ENCODE measurements at places on chromosomes 3 and 15. TPM values are rescaled to one million over a fixed set of nuclear protein-coding genes. Genes with fewer than 3 reads are reported as not detected.

DNA sequence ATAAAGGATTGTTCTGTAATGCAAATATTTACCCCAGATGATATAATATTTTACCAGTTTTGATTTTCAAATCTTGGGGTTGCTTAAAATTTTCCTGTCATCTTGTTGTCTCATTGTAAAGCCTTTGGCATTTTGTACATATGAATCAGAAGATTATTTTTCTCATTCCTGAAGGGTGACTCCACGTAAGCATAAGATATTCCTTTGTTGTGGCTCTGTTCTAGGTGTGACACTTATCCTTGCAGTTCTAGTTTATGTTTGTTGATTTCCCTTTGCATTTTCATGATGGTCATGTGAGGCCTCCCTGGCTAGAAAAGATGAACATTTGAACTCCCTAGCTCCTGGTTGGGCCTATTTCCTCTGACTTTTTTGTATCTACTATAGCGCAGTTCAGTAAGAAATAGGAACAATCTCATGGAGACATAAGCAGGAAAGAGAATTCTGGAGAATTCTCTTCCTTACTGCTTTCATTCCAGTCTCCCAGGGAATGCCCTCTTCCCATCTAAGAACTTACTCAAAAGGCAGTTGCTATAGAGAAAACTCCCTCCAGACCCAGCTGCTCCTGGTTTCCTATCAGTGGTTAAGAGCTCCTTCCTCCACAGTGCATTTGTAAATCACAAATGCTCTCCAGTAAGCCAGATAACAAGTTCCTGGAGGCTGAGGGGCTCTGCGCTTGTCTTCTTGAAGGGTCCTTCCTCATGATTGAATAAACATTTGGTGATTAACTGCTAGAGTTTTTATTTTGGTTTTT, 124.7 kb downstream of the WNT5A start:
- no peak overlapping the region for H3K4me3 ChIP-seq
- H3K27me3 ChIP-seq = no peaks in the 10 kb centered on the region
- no peaks in the 10 kb centered on the region for H3K36me3 ChIP-seq

DNA sequence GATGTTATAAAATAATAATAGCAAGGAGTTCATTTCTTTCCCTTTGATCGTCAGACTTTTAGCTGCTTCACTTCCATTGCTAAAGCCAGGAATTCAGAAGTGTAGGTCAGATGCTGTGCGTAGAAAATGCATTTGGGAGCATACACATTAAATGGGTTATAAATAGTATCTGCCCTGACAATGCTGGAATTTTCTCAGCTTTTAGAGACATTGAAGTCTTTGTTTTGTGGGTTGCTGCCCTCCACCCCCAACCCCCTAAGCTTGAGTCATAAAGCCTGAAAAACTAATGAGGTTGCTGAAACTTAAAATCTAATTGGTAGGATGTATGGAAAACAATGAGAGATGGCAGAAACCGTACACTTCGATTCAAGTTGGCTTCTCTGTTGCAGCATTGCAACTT, 81.9 kb downstream of the MITF start:
- H3K27ac ChIP-seq = no peak overlapping the region
- H3K36me3 ChIP-seq = no peaks in the 10 kb centered on the region
- no peak overlapping the region for H3K4me3 ChIP-seq
- H3K27me3 ChIP-seq = no peaks in the 10 kb centered on the region
- peaks cover 69% of the 10 kb centered on the region for H3K4me1 ChIP-seq
- no peak for DNase-seq

DNA sequence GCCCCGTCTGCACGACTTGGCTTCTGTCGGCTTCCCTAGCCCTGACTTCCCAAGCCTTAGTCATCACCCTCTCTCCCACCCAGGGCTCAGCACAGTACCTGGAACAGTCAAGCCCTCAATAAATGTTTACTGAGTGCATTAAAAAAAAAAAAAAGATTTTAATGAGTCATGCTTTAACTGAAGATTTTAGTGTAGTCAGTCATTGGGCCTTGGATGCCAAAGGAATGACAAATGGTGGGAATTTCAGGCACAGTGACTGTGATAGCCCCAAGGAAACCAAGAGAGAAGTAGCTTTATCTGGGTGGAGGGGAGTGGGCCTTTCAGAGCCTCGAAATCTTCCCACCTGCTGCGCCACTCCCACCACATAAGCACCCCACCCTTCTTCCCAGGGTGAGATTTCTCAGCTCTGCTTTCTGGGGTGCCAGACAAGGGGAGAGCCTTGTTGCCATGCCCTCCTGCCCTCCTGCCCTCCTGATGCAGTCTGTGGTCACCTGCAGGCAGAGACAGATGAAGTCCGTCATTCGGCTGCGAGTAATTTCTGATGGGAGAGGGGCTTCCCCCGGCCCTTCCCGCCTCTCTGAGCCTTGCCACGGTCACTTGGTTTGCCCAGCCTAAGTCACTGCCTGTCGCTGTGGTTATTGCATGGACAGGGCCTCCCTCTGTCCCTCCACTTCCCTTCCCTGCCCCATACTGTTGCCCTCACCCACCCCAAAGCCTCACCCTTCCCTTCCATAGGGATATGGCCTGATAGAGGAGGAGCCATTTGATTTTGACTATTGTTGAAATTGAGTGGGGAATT, 41.8 kb downstream of the SMAD3 start:
- DNase-seq = no peak
- peaks cover 80% of the 10 kb centered on the region for H3K4me1 ChIP-seq
- H3K36me3 ChIP-seq = no peaks in the 10 kb centered on the region
- no peaks in the 10 kb centered on the region for H3K27me3 ChIP-seq

The LNP1 gene
- total RNA-seq = 3.0 TPM

The TMF1 gene
- 35.7 TPM for total RNA-seq

The CLDN16 gene
- not detected for total RNA-seq

- no peaks in the 10 kb centered on the region for H3K4me1 ChIP-seq
- no peak for DNase-seq
- H3K27me3 ChIP-seq = no peaks in the 10 kb centered on the region
- no peaks in the 10 kb centered on the region for H3K36me3 ChIP-seq
Measured at GRCh38 chr15:81491414-81492096, 117.5 kb upstream of the TMC3 start.

GRCh38 chr3:172279974-172280373, 168.3 kb downstream of the GHSR start:
- no peak overlapping the region for H3K4me3 ChIP-seq
- no peak overlapping the region for H3K27ac ChIP-seq
- no peaks in the 10 kb centered on the region for H3K36me3 ChIP-seq
- H3K27me3 ChIP-seq = no peaks in the 10 kb centered on the region
- DNase-seq = no peak
- H3K4me1 ChIP-seq = peaks cover 58% of the 10 kb centered on the region

DNA sequence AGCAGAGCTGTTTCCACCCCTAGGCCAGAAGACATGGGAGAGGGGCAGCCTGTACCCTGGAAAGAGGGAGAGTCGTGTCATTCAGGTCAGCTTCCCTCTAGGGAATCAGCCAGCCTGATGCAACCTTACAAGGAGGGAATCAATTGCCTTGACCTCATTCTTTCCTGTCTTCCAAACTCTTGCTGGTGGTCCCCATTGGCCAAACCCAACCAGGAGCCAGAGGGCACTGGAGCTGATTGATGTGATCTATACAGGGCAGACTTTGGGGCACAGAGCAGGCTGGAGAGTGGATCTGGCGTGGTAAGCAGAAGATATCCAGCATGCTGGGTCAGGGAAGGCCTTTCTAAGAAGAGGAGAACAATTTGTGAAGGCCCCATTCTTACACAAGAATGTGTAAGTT, 19.1 kb upstream of the MAGEF1 start:
- no peak overlapping the region for H3K27ac ChIP-seq
- DNase-seq = no peak
- H3K4me1 ChIP-seq = peaks cover 7% of the 10 kb centered on the region
- no peaks in the 10 kb centered on the region for H3K27me3 ChIP-seq
- no peak overlapping the region for H3K4me3 ChIP-seq

The COL7A1 gene
- 2.9 TPM for total RNA-seq

The TGM5 gene
- 0.91 TPM for total RNA-seq

The SKOR1 gene
- total RNA-seq = 0.58 TPM

DNA sequence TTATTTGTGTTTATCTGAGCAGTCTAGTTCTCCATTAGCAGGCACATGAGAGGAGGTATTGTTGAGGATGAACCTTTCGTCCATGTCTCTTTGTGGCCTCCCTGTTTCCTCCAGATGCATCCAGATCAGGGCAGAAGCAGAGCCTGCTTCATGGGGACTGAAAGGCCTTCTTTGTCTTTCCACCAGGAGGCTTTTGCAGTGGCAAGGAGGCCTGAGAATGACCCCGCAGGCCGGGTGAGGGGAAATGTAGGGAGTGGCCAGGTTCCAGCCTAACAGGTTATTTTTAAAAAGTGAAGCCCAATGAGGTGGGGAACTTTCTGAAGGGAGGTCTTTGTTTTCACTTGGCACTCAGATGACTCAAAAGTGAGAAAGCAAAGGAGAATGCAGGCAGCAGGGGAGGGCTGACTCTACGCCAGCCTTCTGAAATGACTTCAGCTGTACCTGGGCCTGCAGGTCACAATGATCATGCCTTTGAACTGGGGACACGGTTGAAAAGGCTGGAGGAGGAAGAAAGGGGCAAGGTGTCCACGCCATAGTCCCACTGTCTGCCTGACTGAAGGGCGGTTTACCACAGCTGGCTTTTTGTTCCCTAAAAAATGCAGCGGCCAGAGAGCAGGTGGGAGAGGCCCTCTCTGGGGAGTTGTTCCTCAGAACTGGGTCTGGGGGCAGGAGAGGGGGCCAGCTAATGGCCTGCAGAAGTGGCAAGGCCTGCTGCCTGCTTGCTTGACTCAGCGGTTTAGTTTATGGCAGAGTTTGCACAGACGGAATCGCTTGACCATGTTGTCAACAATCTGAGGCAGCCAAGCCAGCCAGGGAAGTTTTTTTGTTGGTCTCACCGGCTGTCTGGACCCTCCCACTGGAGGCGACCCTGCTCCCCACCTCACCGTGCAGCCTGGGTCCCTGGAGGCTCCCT, 28.7 kb downstream of the CMTM7 start:
- no peaks in the 10 kb centered on the region for H3K27me3 ChIP-seq
- no peak for DNase-seq
- no peaks in the 10 kb centered on the region for H3K36me3 ChIP-seq
- no peak overlapping the region for H3K4me3 ChIP-seq

DNA sequence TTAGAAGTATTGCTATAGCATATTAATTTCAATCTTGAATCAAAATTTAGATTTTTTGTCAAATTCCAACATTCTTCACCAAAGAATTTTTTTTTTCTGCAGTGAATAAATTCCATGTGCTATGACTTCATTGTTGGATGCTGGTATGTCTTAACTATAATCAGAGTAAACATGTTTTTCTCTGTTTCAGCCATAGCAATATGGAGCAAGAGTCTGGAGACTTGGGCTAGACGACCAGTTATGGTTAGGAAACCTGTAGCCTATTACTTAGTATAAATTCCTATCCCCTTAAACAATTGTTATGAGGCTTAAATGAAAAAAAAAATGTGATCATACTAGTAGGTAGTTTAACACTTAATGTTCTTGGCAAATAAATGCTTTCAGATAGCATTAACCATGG, 431.9 kb upstream of the FRG2C start:
- no peak overlapping the region for H3K27ac ChIP-seq
- no peak overlapping the region for H3K4me3 ChIP-seq
- DNase-seq = no peak
- H3K36me3 ChIP-seq = no peaks in the 10 kb centered on the region
- no peaks in the 10 kb centered on the region for H3K27me3 ChIP-seq

- H3K27ac ChIP-seq = peak overlapping the region; percentile 69
- no peaks in the 10 kb centered on the region for H3K27me3 ChIP-seq
- peaks cover 67% of the 10 kb centered on the region for H3K4me1 ChIP-seq
- H3K4me3 ChIP-seq = no peak overlapping the region
- DNase-seq = no peak
Measured at GRCh38 chr15:89130201-89130600, 41.9 kb downstream of the ABHD2 start.

The HEG1 gene
- total RNA-seq = 47.8 TPM

The RASGRF1 gene
- not detected for total RNA-seq

The ZBBX gene
- 0.17 TPM for total RNA-seq

- H3K4me3 ChIP-seq = no peak overlapping the region
- H3K4me1 ChIP-seq = peaks cover 25% of the 10 kb centered on the region
- no peak overlapping the region for H3K27ac ChIP-seq
- peaks cover 100% of the 10 kb centered on the region for H3K27me3 ChIP-seq
- no peaks in the 10 kb centered on the region for H3K36me3 ChIP-seq
Measured at GRCh38 chr3:181705086-181705480, 6.6 kb upstream of the SOX2 start.

DNA sequence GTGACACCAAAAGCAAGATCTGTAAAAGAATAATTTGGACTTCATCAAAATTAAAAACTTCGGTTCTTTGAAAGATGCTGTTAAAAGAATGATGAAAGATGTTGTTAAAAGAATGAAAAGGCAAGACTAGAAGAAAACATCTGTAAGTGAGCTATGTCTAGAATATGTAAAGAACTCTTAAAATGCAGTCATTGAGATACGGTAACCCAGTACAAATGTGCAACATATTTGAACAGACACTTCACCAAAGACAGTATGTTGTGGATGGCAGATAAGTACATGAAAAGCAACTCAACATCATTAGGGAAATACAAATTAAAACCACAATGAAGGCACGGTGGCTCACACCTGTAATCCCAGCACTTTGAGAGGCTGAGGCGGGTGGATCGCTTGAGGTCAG, 139.5 kb downstream of the LRIG1 start:
- H3K27me3 ChIP-seq = no peaks in the 10 kb centered on the region
- peaks cover 11% of the 10 kb centered on the region for H3K4me1 ChIP-seq
- no peak overlapping the region for H3K4me3 ChIP-seq
- no peak overlapping the region for H3K27ac ChIP-seq
- no peaks in the 10 kb centered on the region for H3K36me3 ChIP-seq

GRCh38 chr15:94844538-94845389, 613.4 kb downstream of the MCTP2 start:
- no peaks in the 10 kb centered on the region for H3K27me3 ChIP-seq
- DNase-seq = no peak
- H3K4me3 ChIP-seq = peak overlapping the region; percentile 58

The MOBP gene
- total RNA-seq = not detected

GRCh38 chr3:127106456-127106855, 86.5 kb upstream of the PRR23E start:
- H3K36me3 ChIP-seq = no peaks in the 10 kb centered on the region
- no peak for DNase-seq
- H3K27me3 ChIP-seq = no peaks in the 10 kb centered on the region
- H3K27ac ChIP-seq = no peak overlapping the region
- H3K4me3 ChIP-seq = no peak overlapping the region
- no peaks in the 10 kb centered on the region for H3K4me1 ChIP-seq

DNA sequence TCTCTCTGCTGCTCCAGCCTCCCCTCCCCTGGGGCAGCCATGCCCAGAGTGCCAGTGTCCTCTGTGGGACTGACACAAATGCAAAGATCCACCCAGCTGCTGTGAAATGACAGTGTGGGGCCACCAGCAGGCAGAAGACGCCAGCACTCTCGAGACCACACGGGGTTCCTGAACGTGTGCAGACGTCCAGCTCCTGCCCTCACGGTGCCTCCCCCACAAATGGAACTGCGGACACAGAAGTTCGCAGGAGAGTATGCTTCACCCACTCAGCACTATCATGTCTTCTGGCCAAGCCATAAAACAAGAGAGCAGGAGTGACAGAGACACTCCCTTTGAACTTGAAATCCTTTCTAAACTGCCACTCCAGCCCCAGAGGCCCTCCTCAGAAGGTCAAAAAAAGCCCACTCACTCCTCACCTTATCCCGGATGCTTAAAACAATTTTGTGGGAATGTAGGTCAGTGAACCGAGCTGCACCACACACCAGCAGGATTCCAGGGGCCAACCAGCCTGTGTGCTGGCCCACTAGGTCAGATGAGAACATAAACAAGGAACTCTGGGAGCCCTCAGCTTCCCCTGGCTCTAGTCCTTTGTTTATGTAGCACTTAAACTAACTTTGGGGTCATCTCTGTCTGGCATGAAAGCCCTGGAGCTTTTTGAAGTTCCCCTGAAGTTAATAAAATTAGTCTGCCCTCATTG, 112.6 kb downstream of the DNAJB8 start:
- DNase-seq = no peak
- peaks cover 11% of the 10 kb centered on the region for H3K36me3 ChIP-seq
- H3K27me3 ChIP-seq = no peaks in the 10 kb centered on the region
- H3K27ac ChIP-seq = no peak overlapping the region
- H3K4me1 ChIP-seq = peaks cover 22% of the 10 kb centered on the region
- no peak overlapping the region for H3K4me3 ChIP-seq
